Activated T-cell treated with anti-CD3 and anti-CD28 coated beads for 4 hours (primary cell): ENCODE measurements at places on chromosomes 13 and 19.

GRCh38 chr13:90498096-90498495 is 849.4 kb upstream of the MIR17HG start:
- no peak for DNase-seq

DNA sequence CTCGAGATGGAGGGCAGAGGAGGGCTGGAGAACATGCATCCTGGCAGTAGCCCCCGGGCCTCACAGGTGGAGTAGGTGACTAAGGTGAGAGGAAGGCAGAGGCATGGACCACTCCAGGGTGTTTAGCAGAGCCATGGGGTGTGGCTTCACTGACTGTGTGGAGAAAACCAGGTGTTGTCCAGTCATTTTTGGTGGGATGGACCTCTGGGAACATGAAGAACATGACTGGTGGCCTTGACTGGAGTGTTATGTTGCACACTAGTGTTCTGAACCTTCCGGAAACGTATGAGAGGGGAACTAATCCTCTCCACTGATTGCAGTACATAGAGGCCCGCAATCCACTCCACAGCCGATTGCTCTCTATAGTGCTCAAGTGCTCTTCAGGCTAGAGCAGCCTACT is 16.9 kb downstream of the MED26 start:
- no peak for DNase-seq

- no peak for DNase-seq
These were observed 34.0 kb downstream of the ITM2B start for GRCh38 chr13:48266701-48267639.

DNA sequence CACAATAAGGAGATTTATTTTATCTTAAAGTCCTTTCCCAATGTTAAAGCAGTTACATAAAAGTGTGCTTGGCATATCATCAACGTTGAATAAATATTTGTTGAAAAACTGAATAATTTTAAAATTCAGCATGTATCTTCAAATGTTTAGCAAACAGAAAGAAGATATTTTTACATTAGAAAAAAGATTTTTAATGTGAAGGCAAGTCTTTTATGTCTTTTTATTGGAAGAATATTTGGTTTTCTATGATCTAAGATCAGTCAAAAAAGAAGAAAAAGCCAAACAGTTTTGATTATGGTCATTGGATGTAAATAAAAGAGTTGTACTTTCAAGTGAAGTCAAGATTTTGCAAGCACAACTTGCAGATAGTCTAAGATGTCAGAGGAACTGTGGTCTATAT is 397.4 kb downstream of the DACH1 start:
- DNase-seq = no peak

DNA sequence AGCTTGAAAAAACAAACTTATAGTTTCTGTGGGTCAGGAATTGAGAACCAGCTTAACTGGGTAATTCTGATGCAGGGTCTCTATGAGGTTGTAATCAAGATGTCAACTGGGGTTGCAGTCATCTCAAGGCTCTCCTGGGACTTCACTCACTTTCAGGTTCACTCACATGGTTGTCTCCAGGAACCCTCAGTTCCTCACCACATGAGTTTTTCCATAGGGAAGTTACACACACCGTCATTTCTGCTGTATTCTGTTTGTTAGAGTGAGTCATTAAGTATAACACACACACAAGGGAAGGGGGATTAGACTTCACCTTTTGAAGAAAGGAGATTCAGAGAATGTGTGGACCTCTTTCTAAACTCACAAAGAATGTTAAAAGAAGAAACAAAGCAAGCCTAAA is 34.9 kb upstream of the MLNR start:
- no peak for DNase-seq

DNA sequence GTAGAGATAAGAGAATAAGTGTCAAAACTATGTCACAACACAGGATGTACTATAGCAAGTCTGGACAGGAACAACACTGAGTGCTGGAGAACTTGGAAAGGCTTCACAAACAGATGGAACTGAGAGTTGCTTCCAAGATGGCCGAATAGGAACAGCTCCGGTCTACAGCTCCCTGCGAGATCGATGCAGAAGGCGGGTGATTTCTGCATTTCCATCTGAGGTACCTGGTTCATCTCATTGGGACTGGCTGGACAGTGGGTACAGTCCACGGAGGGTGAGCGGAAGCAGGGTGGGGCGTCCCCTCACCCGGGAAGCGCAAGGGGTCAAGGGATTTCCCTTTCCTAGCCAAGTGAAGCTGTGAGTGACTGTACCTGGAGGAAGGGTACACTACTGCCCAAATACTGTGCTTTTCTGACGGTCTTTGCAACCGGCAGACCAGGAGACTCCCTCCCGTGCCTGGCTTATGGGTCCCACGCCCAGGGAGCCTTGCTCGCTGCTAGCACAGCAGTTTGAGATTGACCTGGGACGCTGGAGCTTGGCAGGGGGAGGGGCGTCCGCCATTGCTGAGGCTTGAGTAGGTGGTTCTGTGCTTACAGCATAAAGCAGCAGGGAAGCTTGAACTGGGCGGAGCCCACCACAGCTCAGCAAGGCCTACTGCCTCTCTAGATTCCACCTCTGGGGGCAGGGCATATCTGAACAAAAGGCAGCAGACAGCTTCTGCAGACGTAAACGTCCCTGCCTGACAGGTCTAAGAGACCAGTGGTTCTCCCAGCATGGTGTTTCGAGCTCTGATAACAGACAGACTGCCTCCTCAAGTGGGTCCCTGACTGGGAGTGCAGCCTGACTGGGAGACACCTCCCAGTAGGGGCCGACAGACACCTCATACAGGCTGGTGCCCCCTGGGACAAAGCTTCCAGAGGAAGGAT is 46.0 kb downstream of the USP12 start:
- DNase-seq = no peak

DNA sequence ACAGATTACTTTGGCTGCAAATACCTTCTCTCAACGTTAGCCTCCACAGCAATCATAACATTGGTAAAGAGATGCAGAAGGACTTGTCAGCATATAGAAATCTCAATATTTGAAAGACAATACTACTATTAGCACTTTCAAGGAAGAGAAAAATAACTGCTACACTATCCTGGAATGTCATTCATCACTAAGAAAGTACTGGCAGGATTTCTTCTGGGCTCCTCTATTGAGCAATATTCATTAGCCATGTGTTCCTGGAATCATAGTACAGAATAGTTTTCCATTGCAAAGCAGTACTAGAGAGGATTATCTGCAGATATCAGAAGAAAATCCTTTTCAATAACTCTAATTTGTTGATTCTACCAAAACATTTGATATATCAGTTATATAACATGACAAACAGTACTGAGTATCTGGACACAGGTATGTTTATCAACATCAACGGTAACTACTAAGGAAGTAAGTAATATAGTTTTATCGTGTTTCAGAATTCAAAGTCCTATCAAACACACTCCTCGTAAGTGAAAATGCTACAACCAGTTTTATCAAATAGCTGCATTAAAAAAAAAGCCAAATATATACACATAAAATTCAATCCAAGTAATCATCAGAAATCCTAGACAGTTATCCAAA is 27.3 kb downstream of the INTS6 start:
- no peak for DNase-seq

DNA sequence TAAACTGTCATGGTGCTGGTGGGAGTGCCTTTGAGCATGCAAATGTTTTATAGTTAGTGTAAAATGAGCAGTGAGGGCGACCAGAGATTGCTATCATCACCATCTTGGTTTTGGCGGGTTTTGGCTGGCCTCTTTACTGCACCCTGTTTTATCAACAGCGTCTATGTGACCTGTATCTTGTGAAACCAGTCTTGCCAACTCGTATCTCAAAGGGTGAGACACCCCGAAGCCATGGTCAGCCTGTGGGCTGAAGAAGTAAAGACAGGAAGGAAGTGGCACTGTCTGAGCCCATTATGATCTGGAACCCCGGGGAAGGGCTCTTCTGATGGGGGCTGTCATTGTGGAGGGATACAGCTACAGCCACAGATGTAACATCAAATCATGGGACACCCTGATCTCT is 81.5 kb upstream of the FAM216B start:
- no peak for DNase-seq

DNA sequence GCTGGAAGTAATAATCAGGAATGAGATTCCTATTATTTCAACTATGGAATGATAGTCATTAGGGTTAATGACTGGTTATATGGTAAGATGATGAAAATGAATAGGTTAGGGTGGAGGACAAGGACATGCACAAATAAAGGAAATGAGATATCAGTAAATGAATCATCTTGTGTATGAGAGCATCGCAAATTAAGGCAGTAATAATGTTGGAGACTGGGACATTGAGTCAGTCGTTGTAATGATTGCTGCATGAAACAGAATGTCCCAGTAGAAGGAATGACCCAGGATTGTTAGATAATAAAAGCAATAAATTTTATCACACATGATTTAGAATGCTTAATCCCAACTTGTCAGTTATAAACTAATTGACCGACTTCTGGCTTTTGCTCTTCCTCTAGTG is 1733.7 kb upstream of the PCDH20 start:
- DNase-seq = no peak

GRCh38 chr19:48967346-48968178 is 2.5 kb downstream of the FTL start:
- DNase-seq = no peak

- no peak for DNase-seq
These were observed 7.6 kb upstream of the PEG3 start for GRCh38 chr19:56848166-56848565.
